ENCODE measurements at places on chromosomes 3 and 15.
A peak's percentile ranks its signal among the peaks of the same experiment; 100 is the strongest.

DNA sequence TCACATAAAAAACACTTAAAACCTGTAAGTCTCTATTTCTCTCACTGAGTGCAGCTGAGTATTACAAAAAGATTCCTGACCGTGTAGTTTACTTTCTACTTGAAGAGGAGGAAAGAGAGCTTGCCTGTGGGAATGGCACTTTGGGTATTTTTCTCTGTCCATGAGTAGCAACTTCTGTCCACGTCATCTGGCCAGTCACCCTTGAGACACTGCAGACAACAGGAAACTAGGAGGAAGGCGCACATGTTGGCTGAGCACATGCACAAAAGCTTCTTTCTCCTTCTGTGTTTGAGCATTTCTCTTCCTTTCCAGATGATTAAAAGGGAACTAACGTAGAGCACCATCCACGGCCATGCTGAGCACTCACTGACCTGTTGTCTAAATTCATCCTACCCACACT, 19.7 kb downstream of the STARD5 start:
- DNase-seq = no peak

GRCh38 chr3:78879295-78879860, 888.4 kb downstream of the ROBO1 start:
- DNase-seq = no peak

- DNase-seq = no peak
Measured at GRCh38 chr3:47912006-47912504, 104.2 kb downstream of the MAP4 start.

DNA sequence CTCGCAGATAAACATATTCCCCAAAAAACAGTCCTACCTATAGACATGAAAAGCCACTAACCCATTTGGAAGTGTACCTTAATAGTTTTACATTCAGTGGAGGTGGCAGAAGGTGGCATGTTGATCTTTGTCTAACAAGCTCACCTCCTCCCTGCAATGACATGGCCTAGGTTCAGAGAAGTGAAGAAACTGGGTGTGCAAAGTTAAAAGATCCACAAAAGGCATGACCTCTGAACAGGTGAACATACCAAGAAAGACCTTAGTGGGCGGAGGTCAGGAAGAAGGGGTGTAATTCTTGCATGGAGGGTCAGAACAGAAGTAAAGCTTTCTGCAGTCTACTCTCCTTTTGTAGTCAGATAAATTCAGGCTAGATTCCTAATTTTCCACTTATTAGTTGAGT, 822 bp downstream of the MRPL3 start:
- DNase-seq = no peak

- no peak for DNase-seq
Measured at GRCh38 chr15:58243070-58243469, 104.9 kb downstream of the AQP9 start.

- peak; percentile 4 for DNase-seq
Measured at GRCh38 chr3:42459151-42459550, 43.3 kb upstream of the VIPR1 start.

- no peak for DNase-seq
Measured at GRCh38 chr15:47954196-47954595, 166.6 kb upstream of the SLC24A5 start.

GRCh38 chr3:72288955-72289691, 504.2 kb upstream of the PROK2 start:
- peak; percentile 90 for DNase-seq

DNA sequence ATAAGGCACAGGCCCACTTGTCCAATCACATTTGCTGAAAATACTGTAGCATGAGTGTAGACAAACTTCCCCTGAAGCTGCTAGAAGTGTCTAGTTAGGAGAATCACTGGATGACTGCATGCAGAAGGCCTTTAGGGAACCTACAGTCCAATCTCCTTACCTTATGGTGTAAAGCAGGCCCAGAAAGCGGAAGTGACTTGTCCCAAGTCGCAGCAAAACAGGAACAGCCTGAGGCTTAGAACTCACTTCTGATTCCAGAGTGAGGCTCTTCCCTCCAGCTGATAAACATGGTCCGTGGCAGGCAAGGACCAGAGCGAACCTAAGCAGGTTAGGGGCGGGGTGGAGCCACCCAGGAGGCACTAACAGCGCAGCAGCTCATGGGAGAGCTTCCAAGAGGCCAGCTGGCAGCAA, 2.5 kb downstream of the GRAMD2A start:
- peak; percentile 95 for DNase-seq

DNA sequence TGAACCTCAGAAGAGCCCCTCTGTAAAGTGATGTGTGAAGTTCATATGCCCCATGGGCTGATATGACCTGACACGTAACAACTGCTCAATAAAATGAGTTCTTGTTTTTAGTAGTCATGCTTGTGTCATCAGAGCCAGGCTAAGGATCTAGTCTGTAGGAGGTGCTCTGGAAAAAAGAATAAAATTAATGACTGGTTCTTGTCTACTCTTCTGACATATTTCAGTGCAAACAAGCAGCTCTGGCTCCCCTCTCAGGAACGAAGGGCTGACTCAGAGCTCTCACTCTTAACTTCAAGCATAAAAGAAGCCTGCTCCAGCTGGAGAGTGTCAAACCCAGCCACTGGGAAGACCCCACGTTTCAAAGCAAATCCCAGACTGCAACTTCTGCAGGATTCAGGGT, 77.0 kb downstream of the LRIG1 start:
- DNase-seq = no peak

- DNase-seq = peak; percentile 89
Measured at GRCh38 chr3:50272911-50273688, 4.2 kb downstream of the SEMA3B start.
